NCI-H2107 (cell line): ENCODE measurements at places on chromosomes 6 and 20.

- no peak for DNase-seq
Measured at GRCh38 chr20:4885877-4886276, 115.4 kb downstream of the SLC23A2 start.

DNA sequence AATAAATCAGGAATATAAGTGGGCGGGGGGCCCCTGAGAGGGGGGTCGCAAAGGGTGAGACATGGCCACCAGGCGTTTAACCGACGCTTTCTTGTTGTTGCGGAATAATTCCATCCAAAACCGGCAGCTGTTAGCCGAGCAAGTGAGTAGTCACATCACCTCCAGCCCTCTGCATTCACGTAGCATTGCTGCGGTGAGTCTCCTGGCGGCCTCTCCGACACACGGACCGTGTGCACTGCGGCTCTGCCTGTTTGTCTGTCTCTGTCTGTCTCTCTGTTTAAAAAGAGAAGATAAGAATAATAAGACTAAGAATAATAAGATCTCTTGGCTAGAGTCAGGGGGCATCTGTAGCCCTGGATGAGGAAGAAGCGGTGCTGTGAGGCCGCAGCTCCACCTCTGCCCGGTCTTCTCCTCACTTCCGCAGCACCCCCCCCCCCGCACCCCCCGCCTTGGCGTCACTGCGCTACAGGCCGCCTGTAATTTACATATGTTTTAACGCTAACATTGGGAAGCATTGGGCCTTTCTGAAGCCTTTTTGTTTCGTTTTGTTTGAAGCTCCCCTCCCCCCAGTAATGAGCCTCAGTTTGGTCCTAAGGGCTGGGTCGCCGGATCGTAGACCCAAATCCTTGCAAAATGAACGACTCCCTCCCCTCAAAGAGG, 993 bp downstream of the STX16 start:
- DNase-seq = no peak

GRCh38 chr6:29965563-29965872, 23.2 kb downstream of the HLA-A start:
- no peak for DNase-seq

- DNase-seq = no peak
Measured at GRCh38 chr6:13668291-13668928, 43.2 kb downstream of the RANBP9 start.

- DNase-seq = no peak
Measured at GRCh38 chr6:3023663-3024483, 24.2 kb downstream of the NQO2 start.

DNA sequence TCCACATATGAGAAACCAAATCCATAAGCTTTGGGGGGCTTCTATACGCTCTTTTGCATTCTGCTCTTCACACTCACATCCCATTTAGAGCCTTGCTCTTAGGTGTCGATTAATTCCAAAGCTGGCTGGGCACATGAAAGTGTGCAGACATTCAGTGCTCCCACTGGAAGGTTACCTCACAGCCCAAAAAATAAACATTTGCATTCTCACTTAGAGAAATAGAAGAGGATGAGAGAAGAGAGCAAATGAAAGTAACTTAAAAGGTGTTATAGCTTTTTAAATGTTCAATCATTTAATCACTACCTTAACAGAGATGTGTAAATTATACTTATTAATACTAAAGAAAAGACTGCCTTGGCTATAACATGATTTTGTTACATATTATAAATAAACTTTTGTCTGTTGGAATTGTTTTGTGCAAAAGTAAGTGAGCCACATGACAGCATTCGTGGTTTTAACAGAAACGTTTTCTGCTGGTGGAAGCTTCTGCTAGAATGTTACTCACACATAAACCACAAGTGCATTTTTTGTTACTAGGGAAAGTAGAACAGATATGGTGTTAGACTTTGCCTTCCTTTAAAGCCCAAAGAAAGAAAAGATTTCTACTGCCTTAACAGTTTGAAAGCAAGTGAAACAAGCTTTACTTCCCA, 116.7 kb downstream of the SIM1 start:
- no peak for DNase-seq

DNA sequence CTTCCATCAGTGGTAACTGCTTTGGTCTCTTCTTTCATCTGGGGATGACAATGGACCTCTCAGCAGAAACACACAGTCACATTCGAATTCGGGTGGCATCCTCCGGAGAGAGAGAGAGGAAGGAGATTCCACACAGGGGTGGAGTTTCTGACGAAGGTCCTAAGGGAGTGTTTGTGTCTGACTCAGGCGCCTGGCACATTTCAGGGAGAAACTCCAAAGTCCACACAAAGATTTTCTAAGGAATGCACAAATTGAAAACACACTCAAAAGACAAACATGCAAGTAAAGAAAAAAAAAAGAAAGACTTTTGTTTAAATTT, 6.1 kb downstream of the EDN1 start:
- no peak for DNase-seq
